Amniotic stem cell (primary cell): ENCODE measurements at places on chromosomes 12 and 14.

GRCh38 chr12:6226002-6226678 lies 25.9 kb downstream of the CD9 start:
- no peak for DNase-seq

GRCh38 chr14:72444701-72445100 lies 449.2 kb downstream of the DPF3 start:
- DNase-seq, result no peak

DNA sequence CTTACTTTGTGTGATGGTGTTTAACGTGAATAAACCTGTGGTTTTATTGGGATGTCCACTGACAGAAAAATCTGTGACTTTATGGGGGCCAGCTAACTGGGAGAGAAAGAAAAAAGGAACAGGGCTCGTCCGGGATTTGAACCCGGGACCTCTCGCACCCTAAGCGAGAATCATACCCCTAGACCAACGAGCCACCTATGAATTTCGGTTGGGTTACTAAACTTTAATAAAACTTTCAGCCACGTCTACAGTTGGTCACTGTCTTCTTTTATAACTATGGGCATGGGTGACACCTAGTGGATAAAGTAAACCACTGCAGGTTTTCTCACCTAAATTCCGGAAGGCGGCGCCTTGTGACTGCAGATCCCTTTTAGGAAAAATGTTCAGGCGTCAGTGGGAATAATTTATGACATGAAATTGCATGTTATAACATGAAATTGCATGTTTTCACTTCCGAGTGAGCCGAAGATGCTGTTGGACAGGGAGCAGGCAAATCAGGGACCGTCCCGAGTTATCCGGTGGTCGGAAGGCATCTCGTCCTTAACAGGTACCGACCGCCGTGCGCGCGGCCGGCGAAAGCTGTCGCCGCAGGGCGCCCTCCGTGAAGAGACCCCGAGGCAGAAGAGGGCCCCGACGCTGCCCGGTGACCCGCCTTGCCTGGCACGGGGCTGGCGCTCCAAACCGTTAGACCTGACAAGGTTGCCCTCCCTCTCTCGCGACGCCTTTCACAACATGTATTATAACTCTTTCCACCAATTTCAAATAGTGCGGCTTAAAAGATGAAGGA lies 18.2 kb upstream of the RNASE12 start:
- peak; percentile 74 for DNase-seq

- no peak for DNase-seq
These were observed 21.8 kb upstream of the BCDIN3D start for GRCh38 chr12:49864798-49865090.

- peak; percentile 99 for DNase-seq
These were observed 199.5 kb downstream of the ANO6 start for GRCh38 chr12:45415393-45415817.

- DNase-seq, result no peak
These were observed 189.5 kb downstream of the TTC8 start for GRCh38 chr14:89013698-89014568.

DNA sequence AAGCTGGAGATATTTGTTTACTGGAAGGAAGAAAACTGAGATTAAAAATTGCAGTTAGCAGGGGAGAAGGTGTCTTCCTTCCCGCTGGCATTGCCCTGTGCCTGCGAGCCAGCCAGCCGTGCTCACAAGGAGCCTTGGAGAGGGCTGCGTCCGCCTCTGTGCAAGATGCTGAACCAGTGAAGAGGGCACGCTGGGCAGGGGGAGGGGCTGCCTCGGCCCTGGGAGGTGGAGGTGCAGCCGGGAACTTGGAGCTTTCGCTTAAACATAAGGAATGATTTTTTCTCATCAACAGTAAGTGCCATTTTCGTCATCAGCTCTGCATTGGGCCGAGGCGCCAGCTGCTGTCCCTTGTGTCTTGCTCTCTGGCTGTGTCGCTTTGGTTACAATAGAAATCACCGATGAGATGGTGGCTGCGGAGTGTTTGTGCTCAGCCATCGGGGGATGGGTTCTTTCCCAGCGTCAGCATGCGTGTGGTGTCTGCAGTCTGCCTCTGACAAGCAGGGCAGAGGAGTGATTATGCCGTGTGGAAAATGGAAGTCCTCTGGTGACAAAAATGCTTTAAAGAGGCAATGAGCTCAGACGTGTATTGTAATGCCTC lies 97.3 kb downstream of the ESR2 start:
- DNase-seq, result no peak

DNA sequence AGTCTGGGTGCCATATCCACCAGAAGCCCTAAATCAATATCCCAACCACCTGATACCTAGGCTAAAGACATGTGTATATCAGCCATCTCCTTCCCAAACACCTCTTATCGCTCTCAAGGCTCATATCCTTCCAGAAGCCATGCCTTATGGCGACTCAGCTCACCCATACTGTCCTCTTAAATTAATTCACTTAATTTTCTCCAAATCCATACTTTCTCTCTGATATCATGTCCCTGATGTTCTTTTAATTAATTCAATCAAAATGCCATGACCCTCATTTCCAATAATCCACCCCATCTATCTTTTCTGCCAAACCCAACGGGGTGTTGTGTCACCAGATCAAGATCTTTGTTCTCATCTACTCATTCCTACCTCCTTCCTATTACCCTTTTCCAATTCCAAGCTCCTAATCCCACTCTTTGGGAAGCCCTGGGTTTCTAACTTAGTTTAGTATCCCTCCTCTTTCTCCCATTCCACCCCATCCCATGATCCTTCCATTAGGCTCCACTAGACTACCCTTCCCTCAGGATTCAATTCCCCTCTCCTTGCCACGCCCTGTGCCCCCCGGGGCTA lies 723 bp downstream of the ATF7 start:
- no peak for DNase-seq

- no peak for DNase-seq
These were observed 20.1 kb downstream of the LTBP2 start for GRCh38 chr14:74591899-74592298.

GRCh38 chr14:79011920-79012204 lies 841.7 kb downstream of the NRXN3 start:
- no peak for DNase-seq
